ENCODE measurements at places on chromosomes 13 and 19. TPM values are rescaled to one million over a fixed set of nuclear protein-coding genes. Genes with fewer than 3 reads are reported as not detected.

The RYR1 gene
- total RNA-seq: 10.7 TPM

DNA sequence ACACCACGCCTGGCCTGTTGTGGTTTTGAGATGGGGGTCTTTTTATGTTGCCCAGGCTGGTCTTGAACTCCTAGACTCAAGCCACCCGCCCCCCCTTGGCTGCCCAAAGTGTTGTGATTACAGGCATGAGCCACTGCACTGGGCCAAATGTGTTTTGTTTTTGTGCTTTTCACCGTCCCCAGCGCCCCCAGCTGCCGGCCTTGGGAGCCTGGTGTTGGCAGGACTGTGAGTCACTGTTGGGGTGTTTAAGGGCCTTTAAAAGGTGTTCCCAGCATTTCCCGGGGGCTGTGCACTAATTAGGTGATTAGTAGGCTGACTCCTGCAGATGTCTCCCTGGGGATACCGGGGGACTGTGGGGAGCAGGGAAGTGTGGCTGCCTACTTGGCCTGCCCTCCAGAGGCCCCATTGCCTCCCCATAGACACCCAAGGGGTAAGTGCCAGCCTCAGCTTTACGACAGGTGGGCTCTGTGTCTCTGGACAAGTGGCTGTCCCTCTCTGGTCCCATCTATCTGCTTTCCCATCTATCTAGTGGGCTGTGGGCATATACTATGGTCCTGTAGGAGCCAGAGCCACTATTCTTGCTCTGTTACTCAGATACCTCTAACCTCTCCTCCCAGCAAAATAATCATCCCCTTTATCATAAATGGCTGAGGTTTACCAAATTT is 11.8 kb upstream of the TLE5 start:
- no peak for DNase-seq
- H3K4me1 ChIP-seq: peaks cover 10% of the 10 kb centered on the region
- H3K4me3 ChIP-seq: no peak overlapping the region
- H3K36me3 ChIP-seq: no peaks in the 10 kb centered on the region

The ZNF154 gene
- total RNA-seq: not detected

The CBARP gene
- total RNA-seq: 5.6 TPM

- no peak overlapping the region for H3K4me3 ChIP-seq
- peak; percentile 45 for DNase-seq
- H3K27ac ChIP-seq: no peak overlapping the region
- H3K36me3 ChIP-seq: peaks cover 2% of the 10 kb centered on the region
- H3K4me1 ChIP-seq: peaks cover 72% of the 10 kb centered on the region
Observed at GRCh38 chr13:113851826-113852535, 11.9 kb downstream of the GAS6 start.

The ZNF181 gene
- 10.7 TPM for total RNA-seq

DNA sequence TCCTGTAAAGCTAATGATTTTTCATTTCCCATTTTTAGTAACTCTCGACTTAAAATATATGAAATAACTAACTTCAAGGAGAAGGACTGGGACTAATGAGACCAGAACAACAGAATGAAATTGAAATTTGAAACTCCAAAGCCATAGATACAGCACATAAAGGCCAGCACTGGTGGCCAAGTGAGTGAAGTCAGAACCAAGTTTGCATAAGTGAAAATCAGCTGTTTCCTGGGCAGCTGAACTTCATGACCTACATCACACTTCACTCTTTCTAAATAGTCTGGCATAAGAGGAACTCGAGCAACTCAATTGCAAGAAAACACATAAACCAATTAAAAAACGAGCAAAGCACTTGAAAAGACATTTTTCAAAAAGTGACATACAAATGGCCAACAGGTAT is 84.5 kb downstream of the DCLK1 start:
- no peak overlapping the region for H3K4me3 ChIP-seq
- H3K4me1 ChIP-seq: no peaks in the 10 kb centered on the region
- DNase-seq: no peak
- H3K27ac ChIP-seq: no peak overlapping the region
- no peaks in the 10 kb centered on the region for H3K36me3 ChIP-seq

The SLC8A2 gene
- total RNA-seq: 0.26 TPM

GRCh38 chr13:41434831-41435520 is 22.4 kb upstream of the RGCC start:
- no peak overlapping the region for H3K27ac ChIP-seq
- no peaks in the 10 kb centered on the region for H3K36me3 ChIP-seq
- no peak for DNase-seq
- H3K4me3 ChIP-seq: no peak overlapping the region
- no peaks in the 10 kb centered on the region for H3K4me1 ChIP-seq

GRCh38 chr13:69935043-69935442 is 172.6 kb upstream of the ATXN8OS start:
- H3K27me3 ChIP-seq: no peaks in the 10 kb centered on the region
- H3K4me1 ChIP-seq: no peaks in the 10 kb centered on the region
- no peak for DNase-seq
- no peak overlapping the region for H3K4me3 ChIP-seq
- no peak overlapping the region for H3K27ac ChIP-seq

DNA sequence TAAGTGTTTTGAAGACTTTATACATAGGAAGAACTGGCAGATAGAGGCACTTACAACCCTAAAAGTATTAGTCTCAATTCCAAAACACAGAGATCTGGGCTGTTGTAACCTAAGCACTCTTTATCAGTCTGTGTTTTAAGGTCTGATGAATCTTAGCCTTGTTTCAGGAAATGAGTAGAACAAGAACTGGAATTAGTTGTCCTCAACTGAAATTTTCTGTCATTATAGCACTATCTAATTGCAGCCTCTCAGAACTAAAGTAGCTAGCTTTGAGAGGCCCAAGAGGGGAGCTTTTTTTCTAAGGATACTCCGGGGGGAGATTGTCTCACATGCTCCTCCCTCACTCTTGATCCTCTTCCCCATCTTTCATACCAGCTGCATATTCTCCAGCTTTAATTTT is 13.1 kb downstream of the HNRNPM start:
- H3K27me3 ChIP-seq: no peaks in the 10 kb centered on the region
- H3K4me1 ChIP-seq: peaks cover 66% of the 10 kb centered on the region
- no peak overlapping the region for H3K4me3 ChIP-seq

DNA sequence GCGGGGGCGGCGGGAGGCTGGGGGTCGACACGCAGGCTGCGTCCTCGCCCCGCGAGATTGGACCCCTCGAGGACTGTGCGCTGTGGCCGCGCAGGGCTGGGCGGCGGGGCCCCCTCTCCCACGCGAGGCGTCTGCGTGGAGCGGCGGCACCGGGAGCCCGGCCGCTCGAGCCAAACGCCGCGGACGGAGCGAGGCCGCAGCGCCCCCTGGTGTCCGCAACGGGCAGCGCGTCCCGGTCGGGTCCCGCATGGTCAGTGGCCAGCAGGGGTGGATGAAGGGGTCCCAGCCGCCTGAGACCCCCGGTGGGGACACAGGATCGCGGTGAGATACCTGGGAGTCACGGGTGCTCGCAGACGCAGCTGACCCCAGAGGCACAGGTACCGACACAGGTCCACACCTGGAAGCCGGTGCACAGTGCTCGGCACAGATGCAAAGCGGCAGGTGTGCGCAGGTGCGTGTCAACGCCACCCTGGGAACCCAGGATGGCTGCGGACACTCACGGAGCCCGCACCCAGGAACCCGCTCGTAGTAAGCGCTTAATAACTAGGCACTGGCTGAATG is 2.1 kb upstream of the CIRBP start:
- H3K4me1 ChIP-seq: peaks cover 91% of the 10 kb centered on the region
- peak overlapping the region; percentile 92 for H3K27ac ChIP-seq
- DNase-seq: peak; percentile 85
- H3K4me3 ChIP-seq: peak overlapping the region; percentile 56

DNA sequence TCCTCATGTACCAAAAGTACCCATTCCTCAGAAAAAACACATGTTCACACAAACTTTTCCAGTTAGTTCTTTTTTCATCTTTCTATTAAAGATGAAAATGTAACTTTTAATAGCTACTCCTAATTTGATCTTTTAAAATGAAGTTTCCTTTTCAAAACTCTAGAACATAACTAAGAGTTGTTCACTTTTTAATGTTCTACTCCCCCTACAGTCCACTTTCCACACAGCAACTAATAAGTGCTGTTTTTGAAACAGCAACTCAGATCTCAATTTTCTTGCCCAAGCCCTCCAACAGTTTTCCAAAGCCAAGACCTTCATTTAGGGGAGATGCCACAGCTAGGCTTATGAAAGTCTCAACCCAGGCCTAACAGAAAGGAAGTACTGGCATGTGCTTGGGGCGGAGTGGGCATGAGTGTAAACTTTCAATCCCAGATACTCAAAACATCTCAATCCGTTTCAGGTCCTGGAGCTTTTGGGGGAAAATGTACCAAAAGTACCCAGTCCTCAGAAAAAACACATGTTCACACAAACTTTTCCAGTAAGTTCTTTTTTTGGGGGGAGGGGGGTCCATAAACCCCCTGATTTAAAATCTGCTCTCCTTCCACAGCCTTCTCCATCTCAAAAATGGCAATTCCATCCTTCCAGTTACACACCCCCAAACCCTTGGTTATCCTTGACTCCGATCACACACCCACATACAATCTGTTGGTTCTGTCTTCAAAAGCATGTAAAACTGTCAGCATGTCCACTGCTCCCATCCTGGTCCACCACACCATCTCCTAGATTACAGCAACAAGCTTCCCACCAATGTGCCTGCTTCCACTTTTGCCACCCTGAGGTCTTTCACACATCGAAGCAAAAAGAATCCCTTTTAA is 2.0 kb downstream of the FBL start:
- DNase-seq: no peak
- no peaks in the 10 kb centered on the region for H3K27me3 ChIP-seq
- H3K4me3 ChIP-seq: no peak overlapping the region

- H3K36me3 ChIP-seq: no peaks in the 10 kb centered on the region
- H3K4me1 ChIP-seq: no peaks in the 10 kb centered on the region
- H3K27ac ChIP-seq: no peak overlapping the region
- DNase-seq: no peak
- no peak overlapping the region for H3K4me3 ChIP-seq
Observed at GRCh38 chr13:47796816-47797215, 204.3 kb downstream of the SUCLA2 start.

The INSL3 gene
- total RNA-seq: not detected

DNA sequence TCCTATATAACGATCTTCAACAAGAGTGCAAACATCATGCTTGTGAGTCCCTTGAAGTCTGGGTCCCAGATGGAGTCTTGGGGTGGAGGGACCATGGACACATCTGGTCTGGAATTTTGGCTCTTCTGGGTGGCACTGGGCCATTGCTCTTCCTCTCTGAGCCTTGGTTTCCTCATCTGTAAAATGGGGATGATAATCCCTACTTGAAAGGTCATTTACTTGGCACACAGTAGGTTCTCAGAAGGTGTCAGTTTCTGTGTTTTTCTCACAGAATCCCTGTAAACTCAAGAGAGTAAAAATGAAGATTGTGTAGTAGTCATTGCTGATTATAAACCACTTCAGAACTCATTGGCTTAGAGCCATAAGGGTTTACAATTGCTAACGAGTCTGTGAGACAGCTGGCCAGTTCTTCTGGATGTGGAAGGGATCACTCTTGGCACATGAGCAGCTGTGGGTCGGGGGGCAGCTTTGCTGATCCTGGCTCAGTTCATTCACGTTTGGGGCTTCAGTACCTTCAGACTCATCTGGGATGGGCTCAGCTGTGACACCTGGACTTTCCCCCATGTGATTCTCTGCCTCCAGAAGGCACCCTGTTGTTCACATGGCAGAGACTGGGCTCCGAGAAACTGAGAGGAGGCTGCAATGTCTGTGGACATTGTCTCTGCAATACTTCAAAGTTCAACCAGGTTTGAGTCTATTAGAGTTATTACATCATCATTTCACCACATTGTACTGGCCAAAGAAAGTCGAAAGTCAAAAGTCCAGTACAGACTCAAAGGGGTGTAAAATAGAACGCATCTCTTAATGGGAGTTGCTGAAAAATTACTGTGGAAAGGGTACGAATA is 7.8 kb downstream of the CYP4F12 start:
- H3K4me3 ChIP-seq: no peak overlapping the region
- H3K36me3 ChIP-seq: peaks cover 40% of the 10 kb centered on the region
- no peak for DNase-seq
- no peak overlapping the region for H3K27ac ChIP-seq
- H3K27me3 ChIP-seq: peaks cover 3% of the 10 kb centered on the region

The LGALS4 gene
- 1.3 TPM for total RNA-seq

Measured in suprapubic skin (tissue), 4 donors.